ENCODE measurements at places on chromosomes 13 and 19.

GRCh38 chr19:58357481-58358145 lies 4.3 kb upstream of the A1BG start:
- DNase-seq: no peak

- DNase-seq: no peak
Observed at GRCh38 chr19:31135841-31136240, 213.4 kb downstream of the TSHZ3 start.

- DNase-seq: peak; percentile 29
Observed at GRCh38 chr13:40585911-40586471, 80.5 kb downstream of the FOXO1 start.

DNA sequence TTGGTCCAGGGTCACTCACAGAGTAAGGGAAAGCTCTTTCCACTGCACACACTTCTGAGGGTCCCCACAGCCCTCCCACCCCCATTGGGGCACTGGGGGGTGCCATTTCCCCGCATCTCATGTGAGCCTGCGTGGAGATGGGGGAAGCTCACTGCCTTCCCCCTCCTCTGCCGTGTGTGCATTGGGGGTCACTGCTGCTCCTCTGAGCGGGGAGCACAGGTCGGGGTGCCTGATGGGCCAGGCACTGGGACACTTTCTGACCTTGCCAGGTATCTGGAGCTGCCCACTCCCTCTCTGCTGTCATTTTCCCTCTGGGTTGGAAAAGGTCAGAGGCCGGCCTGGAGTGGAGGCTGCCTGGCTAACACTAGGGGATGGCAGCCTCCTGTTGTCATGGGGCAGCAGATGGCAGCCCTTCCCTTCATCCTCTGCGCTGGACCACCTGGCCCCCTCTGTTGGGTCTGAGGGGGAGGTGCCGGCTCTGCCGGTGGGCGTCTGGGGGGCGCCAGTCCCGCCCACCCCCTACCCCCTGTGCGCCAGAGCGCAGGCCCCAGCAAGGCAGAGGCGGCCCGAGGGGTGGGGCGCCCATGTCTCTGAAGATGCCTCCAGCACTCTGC lies 9.1 kb downstream of the SSBP4 start:
- no peak for DNase-seq

DNA sequence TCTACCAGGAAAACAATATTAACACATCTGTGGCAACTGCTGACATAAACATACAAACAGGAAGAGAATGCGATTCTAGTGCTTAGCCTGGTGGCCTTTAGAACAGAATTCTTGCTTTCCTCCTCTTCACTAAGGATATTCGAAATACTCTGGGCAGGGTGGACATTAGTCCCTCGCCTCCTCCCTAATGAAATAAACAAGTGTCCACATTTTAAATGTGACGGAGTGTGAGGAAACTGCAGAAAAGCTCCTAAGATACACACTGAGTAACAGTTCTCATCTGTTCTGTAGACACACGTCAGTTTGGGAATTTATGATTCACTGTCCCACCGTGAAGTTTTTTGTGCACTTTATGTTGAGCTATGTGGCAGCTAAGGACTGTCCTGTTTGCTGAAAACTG lies 639 bp downstream of the STARD13 start:
- no peak for DNase-seq

- no peak for DNase-seq
Observed at GRCh38 chr13:102235689-102236088, 166.2 kb downstream of the FGF14 start.

- no peak for DNase-seq
Observed at GRCh38 chr19:46251416-46251815, 21.9 kb downstream of the IGFL1 start.

GRCh38 chr13:43141685-43142084 lies 118.3 kb downstream of the DNAJC15 start:
- DNase-seq: no peak

DNA sequence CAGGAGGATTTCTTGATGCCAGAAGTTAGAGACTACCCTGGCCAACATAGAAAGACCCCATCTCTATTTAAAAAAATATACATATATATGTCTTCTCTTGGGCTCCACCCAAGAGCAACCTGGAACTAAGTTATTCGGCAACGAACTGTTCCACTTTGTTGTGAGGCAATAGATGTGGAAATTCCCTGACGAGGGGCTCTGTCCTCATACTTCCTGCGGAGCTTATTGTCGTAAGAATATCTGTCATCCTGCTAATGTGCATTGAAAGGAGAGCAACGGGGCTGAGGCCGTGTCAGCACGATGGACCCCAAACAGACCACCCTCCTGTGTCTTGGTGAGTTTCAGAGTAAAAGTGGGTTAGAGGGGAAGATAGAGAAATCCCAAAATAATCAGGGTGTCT lies at the start of gene FCAR:
Gene FCAR (plus strand): TSS at position 246 of the 400 bp plus-strand sequence. CDS start 55 bp downstream, at position 301.
- DNase-seq: no peak

- no peak for DNase-seq
Observed at GRCh38 chr13:77521194-77521593, 14.3 kb upstream of the SCEL start.

- no peak for DNase-seq
Observed at GRCh38 chr19:40744554-40745401, 5.5 kb downstream of the ACTMAP start.

DNA sequence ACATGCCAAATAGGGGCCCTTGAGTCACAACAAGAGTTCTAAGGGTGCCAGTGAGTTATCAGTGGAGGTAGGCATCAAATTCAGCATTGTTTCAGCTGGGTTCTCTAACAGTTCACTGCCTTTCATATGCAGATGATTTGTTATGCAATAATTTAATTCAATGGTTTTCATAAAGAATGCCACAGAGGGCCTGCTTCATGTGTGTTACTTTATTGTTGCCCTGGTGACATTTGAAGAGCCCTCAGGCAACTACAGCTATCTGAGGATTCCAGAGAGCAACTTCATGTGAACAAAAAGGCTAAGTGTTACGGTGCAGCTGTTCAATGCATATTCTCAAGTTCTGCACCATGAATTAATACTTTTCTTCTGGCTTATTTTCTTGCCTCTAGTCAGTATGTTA lies 43.1 kb upstream of the STARD13 start:
- no peak for DNase-seq

- peak; percentile 80 for DNase-seq
Observed at GRCh38 chr13:21075011-21075378, 13.6 kb upstream of the LATS2 start.

DNA sequence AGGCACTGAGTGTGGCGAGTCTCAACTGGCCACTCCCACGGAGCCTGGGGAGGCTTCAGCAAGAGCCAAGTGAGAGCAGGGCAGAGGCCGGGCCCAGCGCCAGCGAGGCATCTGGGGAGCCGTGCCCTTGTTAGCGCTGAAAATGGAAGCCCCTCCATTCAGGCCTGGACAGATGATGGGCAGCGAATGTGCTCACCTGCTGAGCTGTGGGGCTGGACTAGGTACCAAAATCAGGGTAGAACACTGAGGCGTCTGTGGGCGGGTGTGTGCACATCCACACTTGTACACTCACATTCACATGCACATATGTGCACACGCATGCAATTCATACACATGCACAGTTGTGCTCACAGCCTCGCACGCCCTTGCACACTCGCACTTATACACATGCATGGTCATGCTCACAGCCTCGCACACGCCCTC lies 20.7 kb downstream of the NAXD start:
- no peak for DNase-seq

DNA sequence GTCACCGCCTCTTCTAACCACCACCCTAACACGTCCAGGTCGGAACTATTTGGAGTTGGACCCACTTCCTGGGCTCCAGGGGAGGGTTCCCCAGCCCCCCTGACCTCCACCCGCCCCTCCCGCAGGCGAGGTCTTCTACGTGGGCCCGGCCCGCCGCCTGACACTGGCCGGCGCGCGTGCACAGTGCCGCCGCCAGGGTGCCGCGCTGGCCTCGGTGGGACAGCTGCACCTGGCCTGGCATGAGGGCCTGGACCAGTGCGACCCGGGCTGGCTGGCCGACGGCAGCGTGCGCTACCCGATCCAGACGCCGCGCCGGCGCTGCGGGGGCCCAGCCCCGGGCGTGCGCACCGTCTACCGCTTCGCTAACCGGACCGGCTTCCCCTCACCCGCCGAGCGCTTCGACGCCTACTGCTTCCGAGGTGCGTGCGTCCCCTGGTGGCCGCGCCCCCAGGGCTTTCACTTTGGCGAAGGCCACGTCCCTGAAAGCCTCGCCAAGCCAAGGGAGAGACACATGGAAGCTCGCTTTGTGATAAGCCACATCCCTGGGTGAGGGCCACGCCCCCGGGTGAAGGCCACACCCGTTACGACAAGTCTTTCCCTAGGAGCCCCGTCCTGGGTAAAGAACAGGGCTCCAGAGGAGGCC lies 13.2 kb downstream of the NCAN start:
- DNase-seq: peak; percentile 70

All from Kasumi-1 (cell line).